ENCODE measurements at places on chromosomes 12 and 14.

GRCh38 chr12:69501154-69501895, 31.1 kb downstream of the FRS2 start:
- DNase-seq = peak; percentile 32

GRCh38 chr14:64496764-64497163, 6.9 kb downstream of the ZBTB25 start:
- no peak for DNase-seq

- no peak for DNase-seq
Observed at GRCh38 chr12:9335867-9336266, 127.7 kb upstream of the PZP start.

- peak; percentile 62 for DNase-seq
Observed at GRCh38 chr12:28631831-28632230, 441.6 kb downstream of the CCDC91 start.

DNA sequence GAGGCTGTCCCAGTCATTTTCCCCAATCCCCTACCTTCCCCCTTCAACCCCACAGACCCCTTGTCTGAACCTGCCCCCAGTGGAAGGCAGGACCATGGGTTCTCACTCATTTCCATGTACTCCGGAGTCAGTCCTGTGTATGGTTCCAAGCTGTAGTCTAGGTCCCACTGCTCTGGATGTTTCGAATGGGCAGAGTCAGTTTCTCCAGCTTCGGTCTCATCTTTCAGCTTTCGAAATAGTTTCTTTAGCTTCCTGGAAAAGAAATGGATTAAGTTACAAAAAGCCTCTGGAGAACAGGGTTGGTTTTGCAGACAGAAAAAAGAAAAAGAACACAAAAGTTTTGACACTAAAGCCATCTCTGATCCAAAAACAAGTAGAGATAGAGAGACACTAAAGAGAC, 167.5 kb downstream of the NTF3 start:
- DNase-seq = no peak

GRCh38 chr14:106436310-106436905, 910.0 kb downstream of the TMEM121 start:
- DNase-seq = no peak

GRCh38 chr12:105933671-105934665, 204.8 kb downstream of the NUAK1 start:
- DNase-seq = peak; percentile 99

- peak; percentile 46 for DNase-seq
Observed at GRCh38 chr12:113232840-113233585, 11.7 kb downstream of the TPCN1 start.

DNA sequence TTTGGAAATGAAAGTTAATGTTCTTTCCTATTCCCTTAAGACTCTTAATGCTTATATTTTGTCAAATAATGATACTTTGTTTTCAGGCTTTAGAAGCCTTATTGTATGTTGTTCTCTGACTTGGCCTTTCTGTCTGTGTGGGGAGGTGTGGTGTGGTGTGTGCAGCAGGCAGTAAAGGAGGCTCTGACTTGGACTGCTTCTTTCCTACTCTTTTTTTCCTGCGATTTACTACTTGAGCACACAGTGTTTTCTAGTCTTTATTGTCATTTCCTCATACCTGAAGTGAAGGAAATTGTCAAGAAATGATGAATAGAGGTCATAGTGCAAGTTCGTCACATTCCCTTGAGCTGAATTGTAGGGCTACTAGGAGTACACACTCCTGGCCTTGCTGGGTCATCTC, 26.9 kb downstream of the PIWIL1 start:
- DNase-seq = no peak

GRCh38 chr14:50688875-50689274, 20.8 kb upstream of the SAV1 start:
- DNase-seq = no peak

DNA sequence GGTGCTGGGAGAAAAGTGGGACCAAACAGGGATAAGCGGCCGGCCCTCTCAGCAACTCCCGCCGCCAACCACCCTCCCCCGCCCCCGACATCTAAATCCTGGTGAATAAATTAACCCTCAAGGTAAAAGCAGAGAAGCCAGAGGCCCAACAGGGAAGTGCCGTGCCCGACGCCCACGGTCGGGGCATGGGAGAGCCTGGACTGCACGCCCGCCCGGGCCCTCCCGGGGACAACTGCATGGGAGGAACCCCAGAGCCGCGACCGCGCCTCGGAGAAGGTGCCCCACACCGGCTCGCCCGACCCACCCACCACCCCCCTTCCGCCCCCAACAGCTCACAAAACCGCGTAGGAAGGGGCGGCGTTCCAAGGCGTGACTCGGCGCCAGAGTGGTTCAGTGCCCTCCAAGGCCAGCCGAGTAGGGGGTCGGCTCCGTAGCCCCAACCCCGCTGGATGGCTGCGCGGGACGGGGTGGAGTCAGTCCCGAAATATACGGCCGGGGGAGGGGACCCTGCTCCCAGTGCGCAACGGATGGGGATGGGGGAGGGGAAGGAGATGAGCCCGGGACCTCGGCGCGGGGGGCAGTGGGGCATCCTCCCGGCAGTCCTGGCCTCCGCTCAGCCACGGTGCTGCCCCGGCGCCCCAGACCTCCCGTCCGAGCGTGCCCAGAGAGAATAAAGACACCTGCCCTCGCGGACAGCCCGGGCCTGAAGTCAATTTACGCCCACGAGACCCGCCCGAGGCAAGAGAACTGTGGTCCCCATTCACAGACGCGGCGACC, 732 bp downstream of the SLC25A29 start:
- DNase-seq = no peak

- no peak for DNase-seq
Observed at GRCh38 chr12:2113119-2113912, 60.5 kb downstream of the CACNA1C start.

- DNase-seq = no peak
Observed at GRCh38 chr14:23568021-23568599, 519 bp upstream of the AP1G2 start.

GRCh38 chr12:86801439-86801838, 545.2 kb upstream of the MGAT4C start:
- no peak for DNase-seq

DNA sequence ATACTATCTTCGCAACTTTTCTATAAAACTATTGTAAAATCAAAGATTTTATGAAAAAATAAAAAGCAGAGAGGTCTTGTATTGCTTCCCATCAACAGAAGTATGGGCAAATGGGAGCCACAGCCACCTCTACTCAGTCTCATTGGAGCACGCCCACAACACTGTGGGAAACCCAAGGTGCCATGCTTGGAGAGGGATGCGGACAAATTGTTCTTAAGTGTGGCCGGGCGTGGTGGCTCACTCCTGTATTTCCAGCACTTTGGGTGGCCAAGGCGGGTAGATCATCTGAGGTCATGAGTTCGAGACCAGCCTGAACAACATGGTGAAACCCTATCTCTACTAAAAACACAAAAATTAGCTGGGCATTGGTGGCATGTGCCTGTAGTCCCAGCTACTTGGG, 498.2 kb upstream of the SOX5 start:
- DNase-seq = no peak

GRCh38 chr12:113479590-113480335, 8.1 kb upstream of the LHX5 start:
- no peak for DNase-seq

- no peak for DNase-seq
Observed at GRCh38 chr14:53380052-53380866, 227.1 kb upstream of the DDHD1 start.

DNA sequence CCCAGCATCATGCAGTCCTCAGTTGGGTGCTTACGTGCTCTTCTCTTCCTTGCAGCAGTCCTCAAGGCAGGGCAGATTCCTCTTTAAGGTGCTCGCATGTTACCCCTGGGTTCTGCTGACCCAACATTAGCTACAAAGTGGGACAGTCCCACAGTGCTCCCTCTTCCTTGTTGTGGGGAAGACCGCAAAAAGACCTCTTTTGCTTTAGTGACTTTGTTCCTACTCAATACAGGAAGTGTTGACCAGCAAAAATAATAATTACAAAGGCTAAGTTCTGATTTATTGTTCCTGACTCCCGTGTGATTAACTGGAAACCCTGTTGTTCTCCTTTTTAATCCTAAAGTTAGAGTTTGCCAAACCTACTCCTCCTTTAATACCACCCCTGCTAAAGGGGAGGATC, 13.7 kb downstream of the PIGH start:
- DNase-seq = no peak

DNA sequence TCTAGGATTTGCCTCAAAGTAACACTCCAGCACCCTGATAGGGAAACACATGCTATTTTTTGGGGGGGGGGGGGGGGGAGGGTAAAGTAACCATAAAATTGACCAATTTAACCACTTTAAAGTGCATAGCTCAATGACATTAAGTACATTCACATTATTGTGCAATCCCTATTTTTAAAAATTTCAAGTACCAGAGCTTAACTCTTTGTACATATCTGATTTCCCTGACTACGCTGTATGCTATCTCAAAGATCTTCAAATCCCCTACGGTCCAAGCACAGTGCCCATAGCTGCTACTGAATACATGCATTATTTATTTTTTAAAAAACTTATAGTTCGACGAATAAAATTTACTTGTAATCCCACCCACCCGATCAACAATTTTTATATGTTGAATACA, 63.0 kb downstream of the BCL2L14 start:
- no peak for DNase-seq

- DNase-seq = no peak
Observed at GRCh38 chr12:131509701-131510100, 201.2 kb upstream of the SFSWAP start.

DNA sequence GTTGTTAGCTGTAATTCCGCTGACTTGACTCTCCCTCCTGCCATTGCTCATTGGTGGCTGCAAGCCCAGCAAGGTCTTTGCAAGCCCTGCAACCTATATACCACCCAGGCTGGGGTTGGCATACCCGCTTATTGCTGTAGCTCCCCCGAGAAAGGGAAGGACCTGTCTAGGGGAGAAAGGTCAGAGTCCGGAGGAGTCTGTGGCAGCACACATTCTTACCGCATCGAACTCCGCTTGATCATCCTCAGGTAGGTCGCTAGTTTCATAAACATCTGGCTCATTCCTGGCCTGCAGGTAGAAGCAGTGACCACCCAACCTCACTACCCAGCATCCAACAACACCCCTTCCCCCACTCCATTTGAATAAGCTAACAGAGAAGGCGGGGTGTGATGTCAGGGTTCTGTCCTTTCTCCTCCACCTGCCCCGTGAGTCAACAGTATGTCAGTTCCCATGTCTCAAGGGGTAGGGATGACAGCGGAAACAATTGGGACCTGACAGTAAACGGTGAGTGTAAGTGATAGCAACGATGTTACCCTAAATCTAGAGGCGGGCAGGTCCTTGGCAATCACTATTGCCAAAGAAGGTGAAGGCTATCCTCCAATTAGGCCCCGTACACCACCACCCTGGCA, 1.1 kb downstream of the DCTN2 start:
- no peak for DNase-seq

DNA sequence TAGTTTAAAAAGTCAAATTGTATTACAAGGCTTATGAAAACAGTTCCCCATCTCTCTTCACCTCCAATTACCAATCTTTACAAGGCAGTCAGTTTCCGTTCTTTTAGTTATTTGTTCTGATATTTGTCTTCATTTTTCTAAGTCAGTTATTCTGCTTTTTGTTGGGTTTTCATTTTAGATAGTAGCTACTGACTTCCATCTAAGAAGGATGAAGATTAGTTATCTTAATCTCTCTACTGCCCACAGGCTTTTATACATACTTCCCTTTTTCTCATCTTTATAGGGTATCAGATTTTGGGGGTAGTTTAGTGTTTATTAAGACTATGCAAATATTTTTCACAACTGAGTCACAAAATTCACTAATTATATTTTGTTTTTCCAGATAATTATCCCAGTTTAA, 38.4 kb downstream of the FRS2 start:
- DNase-seq = no peak

DNA sequence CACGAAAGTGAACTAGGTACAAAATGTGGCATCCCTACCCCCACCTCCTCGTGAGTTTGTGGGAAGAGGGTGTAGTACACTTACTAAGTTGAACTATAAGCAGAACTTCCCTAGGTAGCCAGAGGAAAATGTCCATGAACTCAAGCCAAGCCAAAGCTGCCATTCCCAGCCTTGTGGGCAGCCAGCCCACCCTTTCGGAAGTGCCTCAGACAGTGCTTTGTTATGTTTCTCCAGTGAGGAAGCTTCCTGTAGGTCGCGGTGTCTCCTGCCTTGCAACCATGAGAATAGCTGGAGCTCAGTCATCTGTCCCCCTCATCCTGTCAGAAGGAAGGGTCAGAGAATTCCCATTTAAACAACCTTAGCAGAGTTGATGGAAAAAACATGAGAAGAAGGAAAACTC, 266.9 kb downstream of the DUSP6 start:
- DNase-seq = no peak

- DNase-seq = peak; percentile 92
Observed at GRCh38 chr12:27177706-27178105, 66.4 kb upstream of the STK38L start.

GRCh38 chr14:77278461-77279230, 7.6 kb upstream of the NGB start:
- no peak for DNase-seq

GRCh38 chr12:86959766-86960458, 703.7 kb upstream of the MGAT4C start:
- DNase-seq = no peak

DNA sequence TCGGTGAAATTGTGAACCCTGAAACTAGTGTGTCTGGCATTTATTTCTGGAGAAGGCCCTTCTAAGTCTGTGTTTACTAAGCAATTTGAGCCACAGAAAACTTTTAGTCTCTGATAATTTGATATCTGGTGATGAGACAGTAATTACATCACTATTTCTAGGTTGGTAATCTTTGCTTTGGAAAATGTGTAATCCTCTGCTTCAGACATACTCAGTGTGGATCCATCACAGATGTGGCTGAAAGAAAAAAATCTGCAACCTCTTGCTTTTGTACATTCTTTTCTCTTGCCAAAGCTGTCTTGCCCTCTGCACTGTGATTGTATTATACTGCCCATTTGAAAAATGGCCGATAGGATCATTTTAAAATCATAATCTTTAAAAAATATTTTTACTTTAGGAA, 78.1 kb downstream of the PELI2 start:
- peak; percentile 87 for DNase-seq
